ENCODE measurements at places on chromosomes 7 and 10.

DNA sequence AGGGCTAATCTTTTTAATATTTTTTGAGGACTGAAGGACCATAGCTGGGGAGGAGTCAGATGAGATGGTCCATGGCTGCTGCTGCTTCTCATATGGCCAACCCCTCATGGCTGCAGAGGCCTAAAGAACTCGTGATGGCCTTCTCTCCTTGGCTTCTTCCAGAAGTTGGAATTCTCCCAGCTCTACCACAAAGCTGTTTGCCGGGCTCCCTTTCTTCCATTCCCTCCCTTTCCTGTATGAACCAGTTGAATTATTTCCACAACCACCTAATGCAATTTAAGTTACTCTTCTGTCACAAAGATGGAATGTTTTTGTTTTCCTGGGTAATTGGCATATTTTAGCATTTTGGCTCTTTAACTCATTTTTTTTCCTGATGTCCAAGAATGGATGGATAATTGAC is 80.7 kb downstream of the PHTF2 start:
- DNase-seq, result no peak

GRCh38 chr10:47143072-47143471 is 156.9 kb upstream of the GDF10 start:
- no peak for DNase-seq

- DNase-seq, result no peak
These were observed 192.5 kb upstream of the PPP2R2D start for GRCh38 chr10:131708225-131708880.

DNA sequence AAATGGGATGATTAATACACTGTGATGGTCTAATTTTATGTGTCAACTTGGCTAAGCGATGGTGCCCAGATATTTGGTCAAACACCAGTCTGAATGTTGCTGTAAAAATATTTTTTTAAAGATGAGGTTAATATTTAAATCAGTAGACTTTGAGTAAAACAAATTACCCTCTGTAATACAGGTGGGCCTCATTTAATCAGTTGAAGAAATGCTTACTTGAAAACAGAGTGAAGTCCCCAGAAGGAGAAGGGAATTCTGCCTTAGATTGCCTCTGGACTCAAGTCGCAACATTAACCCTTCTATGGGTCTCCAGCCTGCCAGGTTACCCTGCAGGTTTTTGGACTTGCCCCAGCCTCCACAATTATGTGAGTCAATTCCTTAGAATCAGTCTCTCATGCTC is 49.8 kb upstream of the AGK start:
- no peak for DNase-seq

GRCh38 chr7:44085546-44085945 is 3.2 kb upstream of the POLM start:
- DNase-seq, result no peak

DNA sequence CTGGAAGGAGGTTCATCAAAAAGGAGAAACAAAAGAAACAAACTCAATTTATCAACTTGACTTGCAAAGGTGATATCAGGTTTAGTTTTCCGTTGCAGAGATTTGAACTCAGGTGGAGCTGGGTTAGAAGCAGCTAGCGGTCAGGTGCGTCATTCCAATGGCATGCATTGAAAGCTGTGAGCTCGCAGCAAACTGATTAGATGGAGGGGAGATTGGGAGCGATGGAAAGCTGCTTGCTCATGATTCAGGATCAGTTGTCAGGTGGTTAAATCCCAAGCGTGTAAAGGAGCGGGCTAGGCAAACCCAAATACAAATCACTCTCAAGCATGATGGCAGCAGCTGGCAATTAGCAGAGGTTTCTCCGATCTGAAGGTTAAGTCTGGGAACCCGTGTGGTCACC is 49.3 kb upstream of the AFAP1L2 start:
- DNase-seq, result no peak

- DNase-seq, result no peak
These were observed 837.8 kb upstream of the COBL start for GRCh38 chr7:52154382-52154781.

DNA sequence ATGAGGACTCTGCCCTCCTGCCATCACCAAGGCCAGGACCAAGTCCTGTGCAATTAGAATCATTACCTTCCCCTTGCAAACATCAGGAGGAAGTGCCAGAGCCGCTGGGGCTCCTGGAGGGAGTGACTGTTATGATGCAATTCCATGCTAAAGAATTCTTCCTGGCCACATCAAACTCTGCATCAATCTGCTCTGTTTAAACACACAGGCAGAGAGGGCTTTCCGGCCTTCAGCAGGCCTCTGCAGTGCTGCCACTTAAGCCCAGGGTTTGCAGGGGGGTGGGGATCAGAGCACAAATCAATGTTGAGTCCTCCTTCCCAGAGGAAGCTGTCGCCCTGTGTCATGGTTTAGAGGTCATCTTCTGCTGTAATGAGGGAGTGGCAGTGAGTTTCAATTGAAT is 58.1 kb downstream of the CTBP2 start:
- DNase-seq, result no peak

- no peak for DNase-seq
These were observed 104.5 kb upstream of the ZPBP start for GRCh38 chr7:50197549-50197948.

DNA sequence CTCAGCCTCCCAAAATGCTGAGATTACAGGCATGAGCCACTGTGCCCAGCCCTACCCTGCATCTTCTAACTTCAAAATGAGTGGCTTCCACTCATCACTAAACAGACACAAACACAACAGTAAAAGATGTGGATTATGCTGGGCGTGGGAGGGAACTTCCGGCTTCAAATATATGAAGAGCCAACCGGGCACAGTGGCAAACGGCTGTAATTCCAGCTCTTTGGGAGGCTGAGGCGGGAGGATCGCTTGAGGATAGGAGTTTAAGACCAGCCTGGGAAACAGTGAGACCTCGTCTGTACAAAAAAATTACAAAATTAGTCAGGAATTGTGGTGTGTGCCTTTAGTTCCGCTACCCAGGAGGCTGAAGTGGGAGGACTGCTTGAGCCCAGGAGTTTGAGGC is 92.2 kb upstream of the GNA12 start:
- no peak for DNase-seq

DNA sequence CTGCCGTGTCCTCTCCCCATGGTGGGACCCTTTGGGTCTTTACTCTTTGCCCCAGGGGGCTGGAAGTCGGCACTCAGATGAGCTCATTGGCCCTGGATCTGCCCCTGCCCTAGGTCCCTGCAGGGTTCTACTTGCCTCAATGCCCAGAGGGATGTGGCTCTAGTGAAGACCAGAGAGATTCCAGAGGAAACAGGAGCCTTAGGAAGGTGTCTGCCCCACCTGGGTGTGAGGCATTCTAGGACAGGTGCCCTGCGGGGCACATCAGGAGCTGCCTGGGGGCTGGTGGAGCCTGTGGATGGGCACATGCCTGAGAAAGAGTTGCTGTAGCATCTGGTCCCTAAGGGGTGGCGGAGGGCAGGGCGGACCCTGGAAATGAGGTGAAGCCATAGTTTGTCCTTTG is 128.6 kb downstream of the ADCY1 start:
- no peak for DNase-seq

GRCh38 chr7:29017713-29018112 is 59.6 kb upstream of the TRIL start:
- DNase-seq, result no peak

GRCh38 chr10:95214369-95214768 is 20.3 kb downstream of the ACSM6 start:
- DNase-seq, result no peak

DNA sequence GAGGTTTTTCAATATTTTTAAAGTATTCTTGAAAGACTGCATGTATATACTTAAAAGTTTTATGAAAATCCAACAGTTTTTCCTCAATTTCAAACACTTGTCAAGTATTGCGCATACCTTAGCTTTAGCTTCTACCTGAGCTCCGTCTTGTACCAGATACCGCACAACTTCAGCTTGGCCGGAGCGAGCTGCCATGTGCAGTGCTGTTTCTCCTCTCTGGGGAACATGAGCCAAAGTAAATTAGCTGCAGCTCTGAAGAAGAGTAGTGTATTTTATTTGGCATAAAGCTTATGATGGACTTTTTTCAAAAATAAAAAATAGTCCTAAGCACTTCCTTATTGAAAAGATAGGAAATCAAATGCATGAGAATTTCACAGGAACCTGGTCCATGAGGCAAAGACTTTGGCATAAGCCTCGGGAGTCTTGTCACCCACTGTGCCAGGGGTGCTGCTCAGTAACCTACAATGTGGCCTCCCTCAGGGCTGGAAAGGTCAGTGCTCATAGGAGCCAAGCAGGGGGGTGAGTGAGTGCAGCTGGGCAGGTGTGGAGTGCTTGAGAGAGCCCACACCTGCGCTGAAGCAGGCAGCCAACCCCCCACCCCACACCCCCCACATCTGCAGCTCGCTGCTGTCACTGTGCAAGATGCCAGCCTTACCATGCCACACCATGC is 189.5 kb downstream of the ANK3 start:
- DNase-seq, result no peak

DNA sequence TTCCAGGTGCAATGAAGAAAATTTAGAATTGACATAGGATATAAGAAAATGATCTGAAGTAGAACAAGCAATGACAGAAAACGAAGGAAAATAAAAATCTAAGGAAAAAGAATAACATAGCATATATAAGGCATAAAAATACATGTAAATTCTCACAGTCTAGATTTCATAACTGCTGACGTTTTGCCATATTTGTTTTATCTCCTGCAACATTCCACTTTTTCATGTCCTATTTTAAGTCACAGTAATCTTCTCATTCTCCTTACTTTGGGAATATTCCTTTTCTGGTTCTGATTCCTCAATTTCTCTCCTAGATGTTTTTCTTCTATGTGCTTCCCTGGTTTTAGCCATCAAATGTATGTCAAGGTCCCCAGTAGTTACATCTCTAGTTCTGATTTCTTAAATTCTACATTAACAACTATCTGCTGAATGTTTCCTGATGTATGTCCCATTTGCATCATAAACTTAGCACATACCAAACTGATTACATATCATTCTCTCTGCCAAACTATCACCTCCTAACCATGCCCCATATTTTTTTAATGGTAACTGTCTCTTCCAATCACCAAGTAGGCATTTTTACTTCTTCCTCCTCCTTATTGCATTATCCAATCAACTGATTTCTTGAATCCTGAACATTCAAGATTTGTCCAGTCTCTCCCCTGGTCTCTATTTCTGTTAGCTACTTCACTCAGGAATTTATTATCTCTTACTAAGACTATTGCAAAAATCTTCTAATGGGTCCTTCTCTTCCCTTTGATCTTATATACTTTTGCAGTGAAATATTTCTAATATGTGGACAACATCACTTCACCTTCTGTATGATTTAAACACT is 171.3 kb downstream of the DNAJC1 start:
- no peak for DNase-seq

GRCh38 chr10:82887488-82887887 is 1012.5 kb downstream of the NRG3 start:
- no peak for DNase-seq

DNA sequence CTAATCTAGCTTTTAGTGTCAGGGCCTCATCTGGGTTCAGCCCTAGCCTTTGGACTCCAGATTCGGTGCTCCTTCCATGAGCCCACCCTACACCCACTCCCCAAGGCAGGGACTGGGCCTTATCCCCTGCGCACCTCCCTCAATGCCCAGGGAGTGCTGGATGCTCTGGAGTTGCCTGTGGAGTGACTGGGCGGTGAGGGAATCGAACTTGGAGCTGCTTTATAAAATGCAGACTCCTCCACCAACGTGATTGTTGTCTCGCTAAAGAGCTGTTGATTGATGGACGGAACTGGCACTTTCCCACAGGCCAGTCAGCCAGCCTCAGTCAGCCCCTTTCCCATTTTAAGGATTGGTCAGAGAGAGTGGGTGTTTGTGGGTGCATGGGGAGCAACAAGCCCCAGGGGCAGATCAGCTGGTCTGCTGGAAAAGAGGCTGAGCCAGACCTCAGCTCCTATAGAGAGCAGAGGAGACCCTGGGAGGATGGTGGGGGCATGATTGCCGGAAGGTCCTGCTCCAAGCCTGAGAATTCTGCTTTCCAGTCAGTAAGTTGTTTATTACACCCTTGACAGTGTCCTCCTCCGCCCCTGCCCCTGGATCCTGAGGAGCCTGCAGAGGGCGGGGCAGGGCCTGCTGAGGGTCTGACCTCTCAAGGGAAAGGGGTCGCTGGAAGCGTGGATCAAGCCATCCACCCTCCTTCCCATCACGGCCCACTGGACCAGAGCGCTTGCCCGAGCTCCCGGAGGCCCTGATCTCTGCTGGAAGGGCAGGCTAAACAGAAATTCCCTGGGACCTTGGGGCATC is 16.7 kb downstream of the UNC5B start:
- DNase-seq, result no peak

Measured in memory B cell (primary cell).